ENCODE measurements at places on chromosomes 1 and 21. TPM values are rescaled to one million over a fixed set of nuclear protein-coding genes. Genes with fewer than 3 reads are reported as not detected.
A peak's percentile ranks its signal among the peaks of the same experiment; 100 is the strongest.

HPDL gene
- 53.0 TPM for total RNA-seq

GRCh38 chr1:241695246-241696171 lies 43.4 kb downstream of the WDR64 start:
- H3K36me3 ChIP-seq, result no peaks in the 10 kb centered on the region
- DNase-seq, result no peak
- no peaks in the 10 kb centered on the region for H3K27me3 ChIP-seq
- no peak overlapping the region for H3K4me3 ChIP-seq

ZZZ3 gene
- total RNA-seq, result 48.4 TPM

PLA2G4A gene
- total RNA-seq, result 0.37 TPM

DNA sequence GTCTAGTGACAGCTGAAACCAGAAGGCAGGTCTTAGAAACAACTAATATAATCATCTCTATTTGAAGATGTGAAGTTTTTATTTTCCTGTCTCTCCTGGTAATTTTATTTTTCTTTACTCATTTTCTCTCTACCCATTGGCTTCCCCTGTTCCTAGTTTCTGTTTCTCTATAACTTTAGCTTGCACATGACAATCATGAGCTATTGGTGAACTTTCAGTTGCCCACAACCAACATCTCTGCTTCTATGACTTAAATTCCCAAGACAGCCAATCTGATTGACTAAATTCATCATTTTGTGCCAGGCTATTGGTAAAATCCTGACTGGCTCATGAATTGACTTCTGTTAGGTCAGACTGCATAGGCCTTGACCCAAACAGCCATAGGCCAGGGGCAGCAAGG lies 13.7 kb upstream of the ACADM start:
- H3K27ac ChIP-seq, result no peak overlapping the region
- H3K27me3 ChIP-seq, result peaks cover 28% of the 10 kb centered on the region
- DNase-seq, result no peak
- H3K36me3 ChIP-seq, result peaks cover 2% of the 10 kb centered on the region
- no peak overlapping the region for H3K4me3 ChIP-seq
- no peaks in the 10 kb centered on the region for H3K4me1 ChIP-seq

- H3K4me1 ChIP-seq, result peaks cover 44% of the 10 kb centered on the region
- no peak for DNase-seq
- H3K36me3 ChIP-seq, result peaks cover 2% of the 10 kb centered on the region
- no peak overlapping the region for H3K27ac ChIP-seq
- peaks cover 42% of the 10 kb centered on the region for H3K27me3 ChIP-seq
Measured at GRCh38 chr1:182607566-182607965, 3.4 kb upstream of the RGS16 start.

DNA sequence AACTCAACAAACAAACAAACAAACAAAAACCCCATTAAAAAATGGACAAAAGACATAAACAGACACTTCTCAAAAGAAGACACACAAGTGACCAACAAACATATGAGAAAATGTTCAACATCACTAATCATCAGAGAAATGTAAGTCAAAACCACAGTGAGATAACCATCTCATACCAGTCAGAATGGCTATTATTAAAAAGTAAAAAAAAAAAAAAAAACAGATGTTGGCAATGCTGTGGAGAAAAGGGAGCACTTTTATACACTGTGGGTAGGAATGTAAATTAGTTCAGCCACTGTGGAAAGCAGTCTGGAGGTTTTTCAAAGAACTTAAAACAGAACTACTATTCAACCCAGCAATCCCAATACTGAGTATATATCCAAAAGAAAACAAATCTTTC lies 94.7 kb downstream of the PLPP3 start:
- H3K27ac ChIP-seq, result no peak overlapping the region
- H3K36me3 ChIP-seq, result no peaks in the 10 kb centered on the region
- DNase-seq, result no peak
- H3K27me3 ChIP-seq, result peaks cover 14% of the 10 kb centered on the region
- H3K4me1 ChIP-seq, result no peaks in the 10 kb centered on the region

- H3K27ac ChIP-seq, result peak overlapping the region; percentile 56
- no peaks in the 10 kb centered on the region for H3K27me3 ChIP-seq
- H3K36me3 ChIP-seq, result peaks cover 26% of the 10 kb centered on the region
- H3K4me1 ChIP-seq, result peaks cover 22% of the 10 kb centered on the region
- no peak overlapping the region for H3K4me3 ChIP-seq
- DNase-seq, result peak; percentile 25
Measured at GRCh38 chr1:39854738-39855137, 28.6 kb downstream of the TRIT1 start.

- H3K27ac ChIP-seq, result no peak overlapping the region
- DNase-seq, result no peak
- no peak overlapping the region for H3K4me3 ChIP-seq
- H3K36me3 ChIP-seq, result peaks cover under 1% of the 10 kb centered on the region
- no peaks in the 10 kb centered on the region for H3K27me3 ChIP-seq
- H3K4me1 ChIP-seq, result no peaks in the 10 kb centered on the region
Measured at GRCh38 chr21:40923407-40923806, 76.4 kb upstream of the DSCAM start.

OPRD1 gene
- 0.02 TPM for total RNA-seq

- H3K4me1 ChIP-seq, result no peaks in the 10 kb centered on the region
- H3K27ac ChIP-seq, result no peak overlapping the region
- H3K4me3 ChIP-seq, result no peak overlapping the region
- H3K27me3 ChIP-seq, result peaks cover 4% of the 10 kb centered on the region
- H3K36me3 ChIP-seq, result no peaks in the 10 kb centered on the region
Measured at GRCh38 chr1:93662481-93663207, 19.0 kb downstream of the BCAR3 start.

DNA sequence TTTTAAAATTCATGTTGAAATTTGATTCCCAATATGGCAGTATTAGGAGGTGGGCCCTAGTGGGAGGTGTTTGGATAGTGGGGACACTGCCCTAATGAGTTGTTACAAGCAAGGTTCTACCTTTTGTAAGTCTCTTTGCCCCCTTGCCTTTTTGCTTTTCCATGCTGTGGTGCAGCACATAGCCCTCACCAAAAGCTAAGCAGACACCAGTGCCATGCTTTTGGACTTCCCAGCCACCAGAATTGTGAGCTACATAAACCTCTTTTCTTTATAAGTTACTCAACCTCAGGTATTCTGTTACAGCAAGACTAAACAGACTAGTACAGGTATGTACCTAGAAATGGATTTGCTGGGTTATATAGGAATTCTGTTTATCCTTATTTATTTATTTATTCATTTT lies 13.7 kb downstream of the ZMYM4 start:
- H3K36me3 ChIP-seq, result peaks cover 62% of the 10 kb centered on the region
- DNase-seq, result no peak
- peaks cover 22% of the 10 kb centered on the region for H3K4me1 ChIP-seq
- H3K4me3 ChIP-seq, result no peak overlapping the region
- H3K27me3 ChIP-seq, result no peaks in the 10 kb centered on the region

DNA sequence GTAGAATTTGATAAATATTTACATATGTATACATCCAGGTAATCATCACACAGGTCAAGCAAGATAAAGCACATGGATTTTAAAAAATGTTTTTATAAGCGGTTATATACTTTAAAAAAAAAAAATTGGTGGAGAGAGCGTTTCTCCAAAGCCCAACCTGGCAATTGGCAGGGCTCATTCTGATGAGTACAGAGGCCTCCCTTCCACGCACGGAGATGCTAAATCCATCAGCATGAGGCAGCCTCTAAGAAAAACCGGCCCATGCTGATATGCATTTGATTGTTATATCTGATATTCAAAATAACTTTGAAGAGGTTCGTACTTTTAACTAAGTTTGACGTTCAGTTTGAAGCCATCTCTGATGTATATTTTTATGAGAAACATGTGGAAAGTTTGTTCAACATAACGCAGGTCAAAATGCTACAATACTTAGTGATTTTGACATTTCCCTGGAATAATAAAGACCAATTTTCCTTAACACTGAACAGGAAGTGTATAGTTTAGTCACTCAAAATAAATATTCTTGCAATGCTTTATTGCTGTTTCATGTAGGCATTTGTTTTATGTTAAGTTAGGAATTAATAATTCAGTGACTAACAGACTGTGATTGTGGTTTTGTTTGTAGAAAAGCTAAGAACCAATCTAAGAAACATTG lies 151.7 kb downstream of the NR5A2 start:
- peaks cover 9% of the 10 kb centered on the region for H3K4me1 ChIP-seq
- H3K27ac ChIP-seq, result no peak overlapping the region
- H3K36me3 ChIP-seq, result no peaks in the 10 kb centered on the region

TM2D1 gene
- 24.7 TPM for total RNA-seq

GRCh38 chr1:2098839-2099785 lies 48.9 kb downstream of the PRKCZ start:
- no peak overlapping the region for H3K27ac ChIP-seq
- H3K36me3 ChIP-seq, result peaks cover 11% of the 10 kb centered on the region
- H3K4me3 ChIP-seq, result no peak overlapping the region

CD247 gene
- 166 TPM for total RNA-seq

DNA sequence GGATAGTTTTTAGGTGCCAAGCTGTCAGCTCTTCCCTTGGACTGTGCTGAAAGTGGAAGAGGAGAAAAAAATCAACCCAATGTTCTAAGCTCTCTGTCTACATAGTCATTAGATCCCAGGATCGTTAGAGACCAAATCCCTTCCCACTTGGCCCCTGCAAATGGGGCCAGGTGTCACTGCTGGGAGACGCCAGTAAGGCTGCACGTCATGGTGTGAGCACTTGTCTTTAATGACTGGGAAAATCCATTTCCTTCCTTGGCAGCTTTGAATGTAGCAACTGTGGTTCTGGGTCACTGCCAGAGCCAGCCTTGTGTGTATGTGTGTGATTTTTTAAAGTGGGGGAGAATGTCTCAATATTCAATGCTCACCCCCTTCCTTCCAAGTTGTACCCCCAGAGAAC lies 59.9 kb downstream of the MAN1C1 start:
- peaks cover 21% of the 10 kb centered on the region for H3K36me3 ChIP-seq
- H3K27ac ChIP-seq, result peak overlapping the region; percentile 65
- no peak for DNase-seq
- peaks cover 10% of the 10 kb centered on the region for H3K27me3 ChIP-seq
- peaks cover 74% of the 10 kb centered on the region for H3K4me1 ChIP-seq

CHD1L gene
- total RNA-seq, result 65.9 TPM
